ENCODE measurements at places on chromosomes 3 and 15.

DNA sequence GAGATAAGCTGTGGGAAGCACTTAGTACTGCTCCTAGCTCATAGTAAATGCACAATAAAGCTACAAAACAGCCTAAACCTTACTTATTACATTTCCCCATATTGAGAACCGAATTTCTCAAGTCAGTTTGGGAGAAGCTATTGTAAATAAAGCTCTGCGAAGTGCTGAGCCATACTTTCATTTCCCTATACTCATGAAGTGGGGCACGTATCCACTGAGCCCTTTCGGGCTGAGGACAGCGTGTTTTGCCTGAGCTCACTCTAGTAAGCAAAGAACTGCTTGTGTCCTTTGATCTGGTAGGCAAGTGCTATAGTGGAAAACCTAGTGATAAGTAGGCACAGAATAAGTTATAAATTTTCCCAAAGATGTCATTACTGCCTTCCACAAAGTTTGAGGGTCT, 165.0 kb downstream of the RSL24D1 start:
- no peak for DNase-seq

GRCh38 chr3:37979541-37980461, 10.8 kb upstream of the VILL start:
- DNase-seq: no peak

DNA sequence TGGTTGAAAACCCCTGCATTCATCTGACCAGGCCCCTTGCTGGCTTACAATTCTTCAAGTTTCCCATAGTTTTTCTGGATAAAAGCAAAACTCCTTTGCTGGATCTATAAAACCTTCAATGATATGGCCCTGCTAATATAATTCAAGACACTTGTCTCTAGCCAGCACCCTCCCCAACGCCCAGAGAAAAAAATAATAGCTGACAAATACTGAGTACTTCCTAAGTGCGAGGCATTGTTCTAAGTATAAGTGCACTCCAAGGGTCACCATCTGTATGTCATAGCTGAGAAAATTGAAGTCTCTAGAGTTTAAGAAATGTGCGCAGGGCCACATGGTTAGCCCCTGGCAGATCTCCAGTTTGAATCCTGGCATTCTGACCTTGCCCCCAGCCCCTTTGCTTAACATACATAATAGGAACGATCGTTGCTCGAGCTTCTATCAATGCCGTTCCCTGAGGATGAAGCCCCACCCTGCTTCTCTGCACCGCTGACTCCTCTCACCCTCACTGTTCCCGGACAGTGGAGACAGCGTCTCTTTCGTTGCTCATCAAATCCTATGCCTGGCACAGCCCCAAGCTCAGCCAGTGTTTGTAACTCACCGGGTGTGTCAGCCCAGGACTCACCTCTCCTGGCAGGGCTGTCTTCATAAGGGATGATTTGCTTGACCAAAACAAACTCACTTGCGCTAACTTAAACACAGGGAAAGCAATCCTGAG, 377.1 kb upstream of the PROK2 start:
- DNase-seq: peak; percentile 28

DNA sequence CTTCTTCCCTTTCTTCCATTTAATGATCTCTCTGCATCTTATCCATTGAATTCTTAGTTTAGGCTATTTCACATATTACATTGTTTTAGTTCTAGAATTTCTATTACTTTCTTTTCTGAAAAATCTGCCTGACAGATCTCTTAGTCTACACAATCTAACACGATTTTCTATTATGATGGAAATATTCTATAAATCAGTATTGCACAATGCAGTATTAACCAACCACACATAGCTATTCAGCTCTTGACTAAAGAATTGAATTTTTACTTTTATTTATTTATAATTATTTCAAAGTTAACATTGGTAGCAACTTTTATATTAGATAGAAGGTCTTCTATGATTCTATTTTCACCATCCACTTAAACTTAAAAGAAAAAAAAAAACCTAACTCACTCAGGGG, 36.2 kb upstream of the GOLGA8A start:
- no peak for DNase-seq

DNA sequence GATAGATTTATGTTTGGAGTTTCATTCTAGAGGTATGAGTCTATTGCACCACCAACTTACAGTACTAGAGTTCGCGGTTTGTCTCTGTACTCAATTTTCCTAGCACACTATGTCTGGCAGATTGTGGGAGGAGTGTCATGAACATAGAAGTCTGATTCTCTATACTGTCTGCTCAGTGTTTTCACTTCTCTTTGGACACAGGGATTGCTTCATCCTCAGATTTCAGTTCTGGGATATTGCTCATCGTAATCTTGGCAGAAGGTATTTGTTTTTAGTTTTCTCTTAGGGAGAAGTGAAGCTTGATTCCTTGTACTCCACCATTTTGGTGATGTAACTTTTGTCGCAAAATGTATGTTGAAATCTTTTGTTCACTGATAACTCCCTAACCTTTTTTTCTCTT, 27.8 kb upstream of the AZI2 start:
- DNase-seq: peak; percentile 0
